Stimulated activated CD8-positive, alpha-beta memory T cell treated with anti-CD3 and anti-CD28 coated beads, Interleukin-4, amount 100 ng/mL, for 4 hours (primary cell): ENCODE measurements at places on chromosomes 11 and 22.

GRCh38 chr11:21554284-21554683 lies 638.6 kb upstream of the ANO5 start:
- no peak for DNase-seq

- no peak for DNase-seq
These were observed 81.6 kb downstream of the YAP1 start for GRCh38 chr11:102191832-102192231.

DNA sequence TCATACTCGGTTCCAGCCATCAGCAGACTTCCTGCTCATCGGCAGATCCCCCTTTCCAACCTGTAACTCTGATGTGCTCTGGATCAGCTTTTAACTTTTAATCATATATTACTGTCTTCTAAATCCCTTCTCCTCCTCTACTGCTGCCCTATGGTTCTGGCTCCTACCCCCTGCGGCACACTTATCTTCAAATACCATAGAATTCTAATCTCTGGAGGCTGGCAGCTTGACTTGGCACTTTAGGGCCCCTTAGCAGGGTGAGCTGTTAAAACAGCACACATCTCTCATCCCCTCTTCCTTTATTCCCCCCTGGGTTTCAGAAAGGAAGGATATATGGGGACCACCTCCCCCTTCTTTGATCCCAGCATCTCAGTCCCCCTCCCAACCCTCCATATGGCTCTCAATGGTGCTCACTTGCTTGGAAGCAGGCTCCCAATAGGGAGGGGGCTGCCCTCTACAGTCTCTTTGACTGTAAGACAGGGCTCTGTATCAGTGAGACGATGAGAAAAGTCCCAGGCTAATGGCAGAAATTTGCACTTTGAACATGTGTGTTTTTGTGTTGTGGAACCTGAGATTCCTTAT lies 4.4 kb upstream of the CNTF start:
- DNase-seq = no peak

- no peak for DNase-seq
These were observed 7.8 kb downstream of the SLC43A3 start for GRCh38 chr11:57419146-57419545.

DNA sequence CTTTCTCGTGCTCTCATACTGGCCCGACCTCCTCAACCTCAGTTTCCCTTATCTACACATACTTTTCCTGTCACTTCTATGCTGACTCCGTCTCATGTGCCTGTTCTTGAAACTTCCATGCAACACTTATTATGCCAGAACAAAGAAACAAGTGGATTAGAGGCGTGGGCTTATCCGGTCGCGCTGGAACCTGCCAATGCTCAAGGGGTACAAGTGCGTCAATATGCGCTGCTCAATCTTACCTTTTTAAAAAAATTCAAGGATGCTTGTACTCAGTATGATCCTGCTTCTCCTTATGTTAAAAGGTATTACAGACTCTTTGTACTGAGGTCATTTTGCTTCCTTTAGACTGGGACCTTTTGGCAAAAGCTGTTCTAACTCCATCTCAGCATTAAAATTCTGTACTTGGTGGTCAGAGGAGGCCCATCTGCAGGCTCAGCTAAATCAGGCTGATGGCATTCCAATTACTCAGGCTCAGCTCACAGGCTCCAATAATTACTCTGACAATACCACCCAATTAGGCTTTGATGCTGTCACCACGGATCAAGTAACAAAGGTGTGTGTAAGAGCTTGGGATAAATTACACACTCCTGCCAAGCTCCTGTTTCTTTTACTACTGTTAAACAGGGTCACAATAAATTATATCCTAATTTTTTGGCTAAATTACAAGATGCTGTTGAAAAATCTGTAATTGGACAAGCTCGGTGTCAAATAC lies 26.3 kb upstream of the ALDH3B2 start:
- no peak for DNase-seq

DNA sequence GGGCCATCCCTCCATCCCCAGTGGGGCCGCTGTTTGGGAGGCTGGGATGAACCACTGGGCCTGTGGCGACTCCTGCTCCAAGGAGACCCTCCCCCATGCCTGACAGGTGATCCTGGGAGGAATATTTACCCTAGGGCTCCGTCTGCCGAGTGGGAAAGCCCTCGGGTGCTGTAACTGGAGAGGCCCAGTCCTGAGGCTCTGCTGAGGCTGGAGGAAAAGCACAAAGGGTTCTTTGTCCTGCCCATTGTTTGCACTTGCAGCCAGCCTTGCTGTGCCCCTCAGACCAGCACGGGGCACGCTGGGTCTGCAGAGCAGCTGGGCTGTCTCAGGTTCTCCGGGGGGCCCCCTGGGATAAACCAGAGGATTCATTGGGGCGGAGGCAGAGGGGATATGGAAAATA lies 321.1 kb downstream of the MN1 start:
- DNase-seq = no peak

DNA sequence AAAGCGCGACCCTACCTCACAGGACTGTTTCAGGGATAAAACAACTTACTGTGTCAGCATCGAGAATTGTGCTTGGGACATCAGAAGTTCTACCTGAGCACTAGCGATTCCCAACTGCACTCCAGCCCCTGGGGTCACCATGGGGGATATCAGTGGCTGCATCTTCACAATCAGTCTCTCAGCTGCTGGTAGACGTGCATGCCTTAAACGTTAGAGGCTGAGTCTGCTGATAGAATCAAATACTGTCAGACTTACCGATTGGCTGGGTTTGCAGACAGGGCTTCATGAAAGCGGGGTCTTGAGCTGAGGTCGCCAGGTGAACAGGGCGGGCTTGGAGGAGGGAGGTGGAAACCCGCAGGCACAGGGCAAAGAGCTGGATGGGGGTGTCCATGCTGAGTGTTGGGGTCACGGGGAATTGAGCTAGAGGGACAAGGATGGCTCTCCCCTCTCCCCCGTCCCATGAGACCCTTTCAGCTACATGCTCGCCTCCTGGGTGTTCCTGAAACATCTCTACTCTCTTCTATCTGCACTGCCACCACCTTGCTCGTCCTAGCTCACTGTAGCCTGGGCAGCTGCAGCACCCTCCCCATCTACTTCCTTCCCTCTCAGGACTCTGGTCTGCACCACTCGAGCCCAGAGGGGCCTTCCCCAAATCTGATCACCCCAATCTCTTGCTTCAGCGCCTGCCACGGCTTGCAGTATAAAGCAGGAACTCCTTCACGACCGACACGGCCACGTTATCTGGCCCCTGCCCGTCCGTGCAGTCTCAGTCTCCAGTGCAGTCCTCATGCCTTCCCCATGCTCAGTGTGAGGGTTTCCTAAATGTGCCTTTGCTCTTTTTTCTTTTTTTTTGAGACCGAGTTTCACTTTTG lies 43.5 kb downstream of the ST14 start:
- no peak for DNase-seq

DNA sequence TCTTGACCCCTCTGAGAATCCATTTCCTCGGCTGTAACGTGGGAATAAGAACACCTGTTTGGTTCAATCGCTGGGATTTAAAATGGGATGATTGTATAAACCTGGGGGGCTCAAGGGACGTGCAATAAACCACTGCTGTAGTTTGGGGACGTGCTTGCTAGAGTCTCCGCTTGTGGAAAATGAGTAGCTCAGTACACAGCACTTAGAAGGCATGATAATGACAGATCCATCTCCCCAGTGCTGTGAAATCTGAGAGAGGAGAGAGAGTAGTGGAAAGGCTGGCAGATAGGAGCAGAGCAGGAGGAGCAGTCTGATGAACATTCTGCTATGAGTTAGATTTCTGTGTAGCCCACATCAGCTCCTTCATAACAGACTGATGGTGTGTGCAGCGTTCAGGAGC lies 256.5 kb downstream of the MN1 start:
- no peak for DNase-seq

GRCh38 chr11:64881476-64881875 lies 3.1 kb upstream of the EHD1 start:
- no peak for DNase-seq

GRCh38 chr22:22465782-22466181 lies 42.8 kb downstream of the ZNF280B start:
- DNase-seq = no peak

- DNase-seq = no peak
These were observed 73.2 kb upstream of the NUP50 start for GRCh38 chr22:45090497-45090910.

DNA sequence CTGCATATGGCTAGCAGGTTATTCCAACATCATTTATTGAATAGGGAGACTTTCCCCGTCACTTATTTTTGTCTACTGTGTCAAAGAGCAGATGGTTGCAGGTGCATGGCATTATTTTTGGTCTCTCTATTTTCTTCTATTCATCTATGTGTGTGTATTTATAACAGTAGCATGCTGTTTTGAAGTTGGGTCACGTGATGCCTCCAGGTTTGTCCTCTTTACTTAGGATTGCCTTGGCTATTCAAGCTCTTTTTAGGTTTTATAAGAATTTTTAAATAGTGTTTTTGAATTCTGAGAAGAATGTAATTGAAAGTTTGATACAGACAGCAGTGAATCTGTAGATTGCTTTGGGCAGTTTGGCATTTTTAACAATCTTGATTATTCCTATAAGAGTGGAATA lies 770.6 kb downstream of the CNTN5 start:
- no peak for DNase-seq

DNA sequence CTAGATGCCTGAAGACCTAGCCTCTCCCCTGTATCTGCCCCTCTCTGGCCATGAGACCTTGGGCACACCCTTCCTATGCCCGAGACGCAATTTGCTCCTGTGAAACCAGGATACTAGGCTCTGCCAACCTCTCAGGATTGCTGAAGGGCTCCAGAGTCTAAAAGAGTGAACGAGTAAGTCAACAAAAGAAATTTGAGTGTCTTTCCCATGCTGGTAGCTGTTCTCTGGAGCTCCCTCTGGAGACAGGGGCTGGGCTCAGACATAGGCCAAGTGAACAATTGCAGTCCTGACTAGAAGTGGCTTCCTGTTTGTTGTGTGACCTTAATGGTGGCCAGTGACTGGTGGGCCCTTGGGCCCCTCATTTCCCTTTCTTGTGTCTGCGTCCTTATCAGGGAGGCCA lies 189.0 kb upstream of the NARS2 start:
- DNase-seq = no peak

GRCh38 chr11:122108828-122109227 lies 7.2 kb downstream of the BLID start:
- no peak for DNase-seq

- no peak for DNase-seq
These were observed 751.5 kb upstream of the CCDC179 start for GRCh38 chr11:23611726-23612125.

DNA sequence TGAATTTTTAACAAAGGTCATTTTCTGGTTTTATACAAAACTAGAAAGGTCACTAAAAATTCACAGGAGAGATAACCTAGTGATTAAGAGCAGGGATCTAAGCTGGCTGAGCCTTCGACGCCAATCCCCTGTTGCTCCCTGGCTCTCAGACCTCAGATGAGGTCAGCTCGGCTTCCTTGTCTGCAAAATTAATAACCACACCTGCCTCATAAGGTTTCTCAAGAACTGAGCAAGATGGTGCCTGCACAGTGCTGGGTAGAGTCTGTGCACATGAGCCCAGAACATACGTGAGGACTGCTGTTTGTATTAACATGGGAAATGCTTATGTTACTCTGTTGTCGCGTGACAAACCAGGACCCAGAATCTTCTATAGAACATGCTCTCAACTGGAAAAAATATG lies 24.4 kb upstream of the CD5 start:
- DNase-seq = no peak
